ENCODE measurements at places on chromosomes 3 and 15.

DNA sequence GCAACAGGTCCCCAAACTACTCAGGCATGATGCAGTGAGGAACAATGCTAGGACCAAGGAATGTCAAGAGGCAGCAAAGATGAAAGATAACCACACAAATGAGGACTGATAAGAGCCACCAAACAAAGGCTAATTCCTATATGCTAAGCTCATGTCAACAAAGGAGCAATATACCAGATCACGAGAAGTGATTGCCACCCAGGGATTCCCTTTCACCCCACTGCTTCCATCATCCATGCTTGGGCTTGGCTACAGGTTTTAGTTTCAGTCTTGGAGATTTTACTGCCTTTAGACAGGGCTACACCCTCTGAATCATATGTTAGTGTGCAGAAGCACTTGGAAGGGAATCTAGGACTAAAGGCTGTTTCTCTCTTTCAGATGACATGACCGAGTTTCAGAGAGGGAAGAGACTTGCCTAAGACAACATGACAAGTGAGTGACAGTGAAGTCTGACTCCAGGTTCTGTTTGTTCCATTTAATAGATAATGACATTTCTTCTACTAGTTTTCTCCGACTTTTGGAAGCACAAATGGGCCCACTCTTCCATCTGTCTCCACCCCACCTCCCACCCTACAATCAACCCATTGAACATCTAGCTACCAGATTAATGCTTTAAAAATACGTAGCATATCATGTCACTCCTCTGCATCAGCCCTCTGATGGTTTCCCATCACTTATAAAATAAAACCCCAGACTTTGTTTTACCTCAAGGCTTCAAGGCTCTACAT is 173.5 kb upstream of the LRRN1 start:
- DNase-seq, result no peak

GRCh38 chr15:74038707-74039655 is 43.4 kb downstream of the GOLGA6A start:
- no peak for DNase-seq

GRCh38 chr15:35557012-35557411 is 11.0 kb upstream of the DPH6 start:
- no peak for DNase-seq

DNA sequence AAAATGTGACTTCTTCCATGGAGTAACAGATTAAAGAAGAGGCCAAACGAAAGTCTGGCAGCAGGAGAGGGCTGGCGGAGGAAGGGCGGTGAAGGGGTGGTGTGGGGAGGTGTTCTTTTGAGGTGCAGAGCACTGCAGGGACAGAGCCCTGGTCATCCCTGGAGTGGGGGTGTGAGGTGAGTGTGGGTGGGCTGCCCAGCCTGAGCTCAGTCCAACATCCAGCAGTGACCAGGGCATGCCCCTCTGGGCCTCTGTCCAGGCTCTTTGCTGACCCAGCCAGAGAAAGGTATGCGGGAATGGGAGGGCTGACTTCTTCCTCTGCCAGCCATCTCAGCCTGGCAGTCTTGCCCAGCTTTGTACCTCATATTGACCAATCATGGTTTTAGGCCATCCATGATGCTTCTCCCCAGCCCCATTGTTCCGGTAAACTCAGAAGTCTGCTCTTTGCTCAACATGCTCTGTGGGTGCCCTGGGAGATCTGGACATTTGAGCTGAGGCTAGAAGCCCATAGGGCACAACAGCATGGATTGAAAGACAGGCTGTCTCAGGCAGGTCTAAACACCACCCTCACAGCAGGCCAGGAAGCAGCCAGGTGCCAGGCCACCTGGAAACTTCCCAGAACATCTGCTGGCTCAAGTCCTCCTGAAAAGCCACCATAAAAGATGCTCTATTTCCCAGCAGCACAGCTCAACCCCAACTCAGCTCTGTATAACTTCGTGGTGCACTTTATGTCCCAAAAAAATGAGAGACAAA is 25.9 kb upstream of the CXCR6 start:
- DNase-seq, result no peak

DNA sequence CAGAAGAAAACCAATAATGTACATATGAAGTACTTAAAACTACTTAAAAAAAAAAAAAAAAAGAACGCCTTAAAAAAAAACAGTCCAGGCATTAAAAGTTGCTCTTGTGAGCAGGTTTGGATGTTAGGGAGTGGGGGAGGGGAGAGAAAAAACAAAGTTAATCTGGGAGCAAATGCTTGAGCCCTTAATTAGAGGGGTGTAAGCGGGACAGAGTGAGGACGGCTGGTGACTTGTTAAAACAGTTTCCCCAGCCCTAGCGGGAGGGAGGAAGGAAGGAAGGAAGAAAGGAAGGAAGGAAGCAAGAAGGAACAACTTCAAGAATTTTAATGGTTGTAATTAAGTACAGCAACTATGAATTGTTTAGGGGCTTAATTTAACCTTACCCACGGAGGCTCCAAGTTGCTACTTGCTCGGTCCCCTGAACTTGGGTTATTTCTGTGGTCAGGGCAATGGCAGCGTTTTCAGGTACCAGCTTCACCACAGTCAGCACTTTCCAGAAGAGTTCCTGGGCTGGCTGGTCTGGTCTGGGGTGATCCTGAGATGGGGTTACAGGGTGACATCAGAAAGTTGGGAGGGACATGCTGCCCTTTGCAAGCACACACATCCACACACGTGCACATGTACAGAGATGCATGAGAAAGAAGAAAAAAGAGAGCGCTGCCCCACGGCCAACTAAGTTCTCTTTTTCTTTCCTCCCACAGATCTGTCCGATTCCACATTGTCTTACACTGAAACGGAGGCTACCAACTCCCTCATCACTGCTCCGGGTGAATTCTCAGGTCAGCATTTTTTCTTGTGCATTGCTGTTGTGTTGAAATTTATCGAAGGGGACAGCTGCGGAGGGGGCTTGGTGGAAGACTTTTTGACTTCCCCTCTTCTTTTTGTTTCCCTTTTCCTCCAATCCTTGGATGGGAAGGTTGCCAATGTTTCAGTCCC is 14.0 kb downstream of the SMAD6 start:
- no peak for DNase-seq

DNA sequence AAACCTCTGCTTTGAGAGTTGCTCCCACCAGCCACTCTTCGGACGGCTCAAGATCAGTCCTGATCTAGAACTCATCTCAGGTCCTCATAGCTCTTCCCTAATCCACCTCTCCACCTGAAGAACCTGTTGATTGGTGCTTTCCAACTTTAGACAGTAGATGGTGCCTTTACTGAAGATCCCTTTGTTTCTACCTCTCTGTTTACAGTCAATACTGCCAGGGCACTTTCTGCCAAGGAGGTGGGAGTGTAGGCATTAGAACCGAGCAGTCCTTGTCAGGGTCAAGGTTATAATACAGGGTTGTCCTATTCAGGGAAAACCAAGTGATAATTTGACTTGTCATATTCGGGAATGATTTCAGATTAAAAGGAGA is 1.2 kb downstream of the CGNL1 start:
- DNase-seq, result no peak

GRCh38 chr3:31661993-31662670 is 129.4 kb downstream of the STT3B start:
- no peak for DNase-seq

- no peak for DNase-seq
Measured at GRCh38 chr3:134463676-134464063, 22.1 kb downstream of the ANAPC13 start.

DNA sequence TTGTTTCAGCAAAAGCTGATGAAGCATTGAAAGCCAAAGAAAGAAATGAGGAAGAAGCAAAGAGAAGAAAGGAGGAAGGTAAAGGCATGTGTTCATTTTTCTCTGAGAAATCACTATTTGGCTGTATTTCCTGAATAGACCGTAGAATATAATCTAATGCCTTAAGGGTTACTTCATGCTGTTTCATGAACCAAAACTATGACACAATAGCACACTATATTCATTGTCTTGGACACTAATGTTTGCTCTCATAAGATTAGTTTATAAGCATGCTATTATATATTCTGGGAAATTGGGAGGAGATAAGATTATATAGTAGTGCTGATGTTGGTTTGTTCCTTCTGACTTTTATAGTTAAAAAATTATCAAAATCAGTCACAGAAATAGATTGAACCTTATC is 110.1 kb upstream of the MLF1 start:
- no peak for DNase-seq

GRCh38 chr3:96416549-96417255 is 397.7 kb upstream of the EPHA6 start:
- DNase-seq, result no peak

DNA sequence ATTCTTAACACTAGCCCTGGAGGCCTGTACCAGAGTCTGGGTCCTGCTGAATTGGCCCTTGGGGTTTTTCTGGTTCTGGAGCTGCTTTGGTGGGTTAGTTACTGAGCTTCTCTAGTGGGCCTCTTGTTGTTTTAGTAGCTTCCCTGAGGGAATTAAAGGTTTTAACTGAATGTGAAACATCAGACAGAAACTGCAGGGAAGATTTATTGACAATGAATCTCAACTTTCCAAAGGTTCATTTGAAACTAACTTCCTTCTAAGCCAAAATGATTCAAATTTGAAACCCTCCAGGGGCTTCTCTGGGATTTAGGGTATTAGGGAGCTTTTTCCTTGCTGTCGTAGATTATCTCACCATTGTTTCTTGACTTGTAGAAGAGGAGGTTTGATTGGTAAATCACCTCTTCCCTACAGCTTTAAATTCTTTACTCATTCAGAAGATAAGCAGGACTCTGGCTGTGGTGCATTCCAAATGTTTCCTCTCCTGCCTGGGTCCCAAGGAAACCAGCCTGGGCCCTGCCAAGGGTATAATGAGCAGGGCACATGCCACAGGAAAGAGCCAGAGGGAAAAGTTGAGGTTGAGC is 71.0 kb downstream of the TP63 start:
- no peak for DNase-seq

GRCh38 chr3:120404876-120405275 is 45.9 kb downstream of the FSTL1 start:
- no peak for DNase-seq

- DNase-seq, result no peak
Measured at GRCh38 chr15:96582473-96582872, 252.0 kb downstream of the NR2F2 start.

GRCh38 chr15:40808861-40809450 is 1.7 kb upstream of the DNAJC17 start:
- no peak for DNase-seq

- no peak for DNase-seq
Measured at GRCh38 chr3:146243559-146243958, 7.3 kb downstream of the PLSCR4 start.

DNA sequence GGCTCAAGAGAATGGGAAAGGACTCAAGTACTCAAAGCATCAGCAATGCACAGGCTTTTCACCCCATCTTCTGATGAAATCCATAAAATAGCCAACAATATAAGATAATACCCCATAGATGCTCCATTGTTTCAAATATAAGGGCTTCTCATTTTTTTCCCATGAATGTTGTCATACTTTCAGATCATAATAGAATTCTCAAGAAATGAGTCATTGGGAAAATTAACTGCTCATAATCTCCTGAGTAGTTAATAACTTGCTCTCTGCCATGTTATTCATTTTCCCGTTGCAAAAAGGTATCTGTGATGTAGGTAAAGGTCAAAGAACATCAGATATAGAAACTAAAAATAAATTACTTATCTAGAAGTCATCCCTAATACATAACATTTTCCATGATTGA is 121.9 kb downstream of the NSUN3 start:
- DNase-seq, result no peak

DNA sequence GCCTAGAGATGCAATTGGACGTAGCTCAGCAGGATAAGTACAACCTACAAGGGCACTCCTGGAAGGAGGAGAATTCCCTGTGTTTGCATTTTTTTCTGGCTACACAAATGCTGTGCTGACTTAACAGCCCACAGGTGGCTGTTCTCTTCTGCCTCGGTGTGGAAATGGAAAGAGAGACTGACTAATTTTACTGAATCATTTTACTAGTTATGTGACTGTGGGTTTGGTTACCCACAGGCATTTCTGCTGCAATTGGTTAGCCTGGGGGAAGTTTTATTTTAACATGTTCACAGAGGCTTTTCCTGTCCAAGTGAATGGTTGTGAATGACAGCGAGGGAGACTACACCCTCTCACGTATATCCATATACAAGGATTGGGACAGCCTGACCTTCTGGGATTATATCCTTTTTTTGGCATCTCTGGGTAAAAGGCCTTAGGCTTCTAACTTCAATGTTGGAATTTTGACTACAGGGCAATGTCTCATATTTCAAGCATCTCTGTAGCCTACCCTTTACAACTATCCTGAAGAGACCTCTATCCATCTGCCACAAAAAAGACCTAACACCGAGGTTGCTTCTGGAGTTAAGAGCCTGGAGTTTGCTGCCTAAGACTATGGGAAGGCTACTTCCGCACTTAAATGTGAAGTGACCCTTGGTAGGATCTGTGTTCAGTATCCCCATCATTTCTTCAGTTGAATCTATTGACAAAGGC is 67.2 kb upstream of the TP63 start:
- DNase-seq, result peak; percentile 46
